Left kidney (tissue), 8 donors: ENCODE measurements at places on chromosomes 16 and 17. TPM values are rescaled to one million over a fixed set of nuclear protein-coding genes. Genes with fewer than 3 reads are reported as not detected.

The SUZ12 gene
- polyA plus RNA-seq: 55.7 TPM

GRCh38 chr17:15969463-15969862, 24.5 kb downstream of the ADORA2B start:
- no peak for DNase-seq

DNA sequence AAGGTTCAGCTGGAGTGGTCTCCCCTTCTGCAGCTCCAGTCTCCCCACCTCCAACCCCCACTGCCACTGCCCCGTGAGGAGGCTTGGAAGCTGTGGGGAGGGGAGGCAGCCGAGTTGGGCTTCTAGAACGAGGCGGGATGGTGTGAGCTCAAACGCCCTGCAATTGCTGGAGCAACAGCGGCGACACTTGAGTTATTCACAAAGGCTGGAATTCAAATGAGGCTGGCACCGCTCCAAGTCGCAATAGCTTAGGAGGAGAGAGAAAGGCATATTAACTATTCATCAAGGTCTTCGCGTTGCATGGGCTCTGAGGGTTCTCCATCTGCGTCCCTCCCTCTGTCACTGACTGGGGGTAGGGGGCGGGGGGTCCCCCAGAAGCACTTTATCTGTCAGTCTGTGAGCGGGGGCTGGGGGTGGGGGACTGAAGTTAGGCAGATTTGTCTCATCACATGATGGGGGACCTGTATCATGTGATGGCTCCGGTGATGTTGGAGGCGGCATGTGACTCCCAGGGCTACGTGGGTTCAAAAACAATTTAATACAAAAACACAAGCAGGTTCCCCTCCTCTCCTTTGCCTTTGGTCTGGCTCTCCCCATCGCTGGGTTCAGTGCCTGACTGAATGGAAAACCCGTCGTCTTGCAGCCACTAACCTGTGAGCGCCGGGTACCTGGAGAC, 70.5 kb downstream of the RBBP6 start:
- peak; percentile 84 for DNase-seq

- DNase-seq: no peak
Observed at GRCh38 chr17:57273490-57273889, 17.2 kb downstream of the MSI2 start.

DNA sequence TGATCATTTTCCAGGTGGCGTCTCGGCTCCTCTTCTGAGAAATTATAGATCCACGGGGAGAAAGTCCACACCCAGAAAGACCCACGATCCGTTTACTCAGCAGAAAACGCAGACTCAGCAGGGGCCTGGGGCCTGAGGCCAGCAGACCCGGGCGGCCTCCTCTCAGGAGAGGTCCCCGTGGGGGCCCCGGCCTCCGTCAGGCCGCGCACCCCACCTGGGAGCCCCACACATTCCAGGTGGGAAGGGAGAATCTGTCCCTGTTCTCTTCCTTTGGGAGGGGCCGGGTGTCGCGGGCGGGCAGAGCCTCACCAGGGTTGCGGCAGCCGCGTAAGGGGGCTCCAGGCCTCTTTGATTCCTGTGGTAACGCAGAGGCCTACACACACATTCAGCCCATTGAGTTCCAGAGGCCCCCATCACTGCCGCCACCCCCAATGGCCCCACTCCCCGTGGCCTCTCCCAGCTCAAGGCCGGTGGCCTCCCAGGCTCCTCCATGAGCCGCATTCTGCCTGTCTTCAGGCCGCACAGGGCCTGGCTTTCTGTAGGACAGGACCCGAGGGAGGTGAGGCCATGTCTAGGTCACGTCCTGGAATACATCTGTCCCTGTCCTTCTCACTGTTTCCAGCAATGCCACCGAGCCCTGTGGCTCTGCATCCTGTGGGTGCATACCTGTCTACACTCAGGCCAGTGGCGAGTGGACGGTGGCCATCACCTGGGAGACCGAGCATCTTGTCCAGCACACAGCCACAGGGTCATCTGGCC, 1.6 kb upstream of the IGFALS start:
- DNase-seq: no peak

The CLCN7 gene
- 48.5 TPM for polyA plus RNA-seq

The APOBR gene
- 0.50 TPM for polyA plus RNA-seq

The TLCD1 gene
- 13.6 TPM for polyA plus RNA-seq

DNA sequence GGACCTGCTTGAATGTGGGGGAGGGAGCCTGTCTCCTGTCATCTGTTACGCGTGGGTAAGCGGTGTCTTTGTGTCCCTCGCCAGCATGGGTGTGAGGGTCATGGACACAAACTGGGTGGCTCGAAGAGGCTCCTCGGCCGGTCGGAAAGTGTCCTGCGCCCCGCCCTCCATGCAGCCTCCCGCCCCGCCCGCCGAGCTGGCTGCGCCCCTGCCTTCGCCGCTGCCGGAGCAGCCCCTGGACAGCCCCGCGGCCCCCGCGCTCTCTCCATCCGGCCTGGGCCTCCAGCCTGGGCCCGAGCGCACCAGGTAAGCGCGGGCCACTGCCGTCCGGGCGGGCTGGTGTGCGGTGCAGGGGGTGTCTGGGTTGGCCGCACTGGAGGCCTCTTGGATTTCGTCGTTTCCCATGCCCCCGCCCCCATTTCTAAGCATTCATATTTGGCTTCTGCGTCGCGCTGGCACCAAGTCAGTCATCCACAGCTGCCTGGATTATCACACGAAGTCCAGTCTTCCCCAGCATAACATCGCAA, 43.8 kb downstream of the ELAC2 start:
- no peak for DNase-seq

The NXPH3 gene
- polyA plus RNA-seq: 0.76 TPM

DNA sequence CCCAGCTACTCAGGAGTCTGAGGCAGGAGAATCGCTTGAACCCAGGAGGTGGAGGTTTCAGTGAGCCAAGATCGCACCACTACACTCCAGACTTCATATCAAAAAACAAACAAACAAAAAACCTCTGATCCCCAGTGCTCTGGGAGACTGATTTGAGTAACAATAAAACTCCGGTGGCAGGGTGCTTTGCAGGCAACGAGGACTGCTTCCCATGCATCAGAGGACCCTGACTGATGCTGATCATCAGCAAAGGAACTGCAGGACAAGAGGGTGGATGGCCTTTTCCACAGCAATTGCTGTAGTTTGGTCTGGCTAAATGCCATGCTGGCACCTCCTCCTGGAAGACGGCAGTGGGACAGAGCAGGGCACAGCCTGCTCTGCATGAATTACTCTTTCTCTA, 6.4 kb upstream of the SLC39A11 start:
- DNase-seq: no peak

GRCh38 chr16:76882105-76882504, 308.9 kb upstream of the MON1B start:
- DNase-seq: no peak

- DNase-seq: no peak
Observed at GRCh38 chr17:50175035-50175807, 9.4 kb downstream of the SGCA start.

GRCh38 chr16:4936181-4936990, 562 bp downstream of the PPL start:
- DNase-seq: no peak

The RUNDC3A gene
- 1.8 TPM for polyA plus RNA-seq

The TVP23A gene
- polyA plus RNA-seq: 4.5 TPM

DNA sequence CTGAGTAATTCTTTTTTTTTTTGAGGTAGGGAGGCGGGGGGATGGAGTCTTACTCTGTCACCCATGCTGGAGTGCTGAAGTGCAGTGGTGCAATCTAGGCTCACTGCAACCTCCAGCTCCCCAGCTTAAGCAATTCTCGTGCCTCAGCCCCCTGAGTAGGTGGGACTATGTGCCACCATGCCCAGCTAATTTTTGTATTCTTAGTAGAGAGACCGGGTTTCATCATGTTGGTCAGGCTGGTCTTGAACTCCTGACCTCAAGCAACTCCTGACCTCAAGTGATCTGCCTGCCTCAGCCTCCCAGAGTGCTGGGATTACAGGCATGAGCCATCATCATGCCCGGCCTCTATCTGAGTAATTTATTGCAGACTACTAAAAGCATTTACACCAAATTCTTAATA, 19.4 kb downstream of the KPNB1 start:
- DNase-seq: no peak

The TEX19 gene
- not detected for polyA plus RNA-seq

The PRSS8 gene
- polyA plus RNA-seq: 54.4 TPM

The SULT1A2 gene
- 2.2 TPM for polyA plus RNA-seq

DNA sequence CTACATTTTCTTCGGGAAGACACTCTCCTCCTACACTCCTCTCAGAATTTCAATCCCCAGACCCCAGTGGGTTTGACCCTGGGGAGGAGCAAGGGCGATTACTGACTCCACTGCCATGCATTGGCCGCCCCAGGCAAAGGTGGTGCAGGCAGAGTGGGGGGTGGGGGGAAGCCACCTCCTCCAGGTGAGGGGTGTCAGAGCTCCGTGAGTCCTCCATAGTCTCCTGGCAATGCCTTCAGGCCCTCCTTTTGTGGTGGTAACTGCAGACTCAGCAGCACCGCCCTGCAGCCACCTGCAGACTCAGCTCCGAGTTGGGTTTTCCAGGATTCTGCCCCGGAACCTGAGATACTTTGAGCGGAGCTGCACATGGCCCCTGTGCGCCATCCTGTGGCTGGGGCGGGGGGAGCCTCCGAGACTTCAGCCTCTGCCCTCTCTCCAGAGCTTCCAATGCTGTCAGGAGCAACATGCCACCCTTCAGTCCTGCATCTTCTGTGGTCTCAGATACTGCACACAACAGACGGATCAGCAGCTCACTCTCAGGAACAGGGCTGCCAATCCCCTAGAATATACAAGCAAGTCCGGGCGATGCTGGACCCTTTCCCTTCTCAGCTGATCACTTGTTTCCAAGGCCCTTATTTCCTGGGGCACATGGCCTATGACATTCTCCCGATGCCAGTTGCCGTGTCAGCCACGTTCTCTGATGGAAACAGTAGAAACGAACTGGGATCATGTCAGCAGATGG, 2.4 kb upstream of the SLC47A2 start:
- no peak for DNase-seq

The HOXB6 gene
- polyA plus RNA-seq: 98.2 TPM

GRCh38 chr17:34420254-34420766, 57.3 kb upstream of the CCL1 start:
- DNase-seq: peak; percentile 50

DNA sequence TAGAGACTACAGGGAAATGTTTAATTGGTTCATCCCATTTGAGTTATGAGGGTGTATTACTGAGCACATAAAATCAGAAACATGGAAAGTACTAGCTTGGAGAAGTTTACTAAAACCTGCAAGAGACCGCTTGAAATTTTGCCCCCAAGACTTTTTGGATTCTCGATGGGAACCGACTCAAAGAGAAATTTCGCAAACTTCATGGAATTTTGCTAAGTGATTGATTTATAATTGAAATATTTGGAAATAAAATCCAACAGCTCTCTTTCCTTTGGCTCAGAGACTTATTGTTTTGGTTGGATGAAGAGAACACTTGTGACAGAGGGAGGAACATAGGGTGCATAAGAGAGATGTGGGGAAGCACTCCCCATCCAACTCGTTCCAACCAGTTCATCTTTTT, 574.4 kb downstream of the WWOX start:
- DNase-seq: no peak

The TMEM235 gene
- polyA plus RNA-seq: not detected

DNA sequence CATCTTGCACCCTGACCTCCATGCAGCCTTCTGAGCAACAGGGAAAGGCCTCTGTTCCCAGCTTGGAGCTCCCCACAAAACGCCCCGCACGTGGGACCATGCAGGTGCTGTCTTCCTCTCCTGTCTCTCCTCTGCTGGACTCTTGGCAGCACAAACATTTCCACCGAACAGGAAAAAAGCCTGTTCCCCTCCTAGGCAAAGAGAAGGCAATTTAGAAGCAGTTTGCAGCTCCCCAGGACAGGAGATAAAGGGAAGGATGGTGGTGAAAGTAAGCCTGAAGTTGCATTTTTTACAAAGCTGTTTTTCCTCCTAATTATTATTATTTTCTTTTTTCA, 7.7 kb upstream of the CIBAR2 start:
- no peak for DNase-seq

DNA sequence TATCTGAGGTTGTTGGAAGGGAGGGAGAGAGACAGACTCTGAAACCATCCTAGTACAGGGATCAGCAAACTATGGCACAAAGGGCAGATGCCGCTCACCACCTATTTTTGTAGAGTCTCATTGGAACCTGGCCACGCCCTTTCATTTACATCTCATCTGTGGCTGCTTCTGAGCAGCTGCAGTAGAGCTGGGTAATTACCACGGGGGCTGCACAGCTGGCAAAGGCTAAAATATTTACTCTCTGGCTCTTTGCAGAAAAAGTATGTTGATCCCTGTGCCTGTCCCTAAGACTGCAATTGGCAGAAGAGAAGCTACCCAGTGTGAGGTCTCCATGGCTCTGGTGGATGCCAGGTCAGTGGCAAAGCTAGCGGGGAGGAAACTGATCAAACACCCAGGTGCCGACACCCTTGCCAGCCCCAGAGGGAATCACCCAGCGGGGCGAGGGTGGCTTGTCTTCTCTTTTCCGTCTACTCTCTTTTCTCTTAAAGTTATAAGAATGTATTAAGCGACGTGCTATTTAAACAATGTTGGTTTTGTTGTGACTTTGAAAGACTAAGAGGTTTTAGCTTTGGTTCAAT, 14.0 kb downstream of the CEP295NL start:
- DNase-seq: no peak

DNA sequence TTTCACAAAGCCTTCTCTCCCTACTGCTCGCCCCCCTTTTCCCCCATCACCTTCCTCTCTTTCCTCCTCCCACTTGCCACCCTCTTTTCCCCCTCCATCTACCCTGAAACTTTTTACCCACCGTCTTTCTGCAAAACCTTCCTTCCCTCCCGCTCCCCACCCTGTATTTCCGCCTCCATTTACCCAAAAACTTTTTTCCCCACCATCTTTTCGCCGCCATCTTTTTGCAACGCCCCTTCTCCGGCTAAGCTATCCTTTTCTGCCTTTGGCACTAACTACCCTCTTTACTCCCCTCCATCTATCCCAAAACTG, 205.2 kb upstream of the WSB1 start:
- DNase-seq: no peak

GRCh38 chr17:10071141-10071540, 127.3 kb downstream of the GAS7 start:
- DNase-seq: no peak

GRCh38 chr16:11032922-11033291, 88.5 kb downstream of the CLEC16A start:
- no peak for DNase-seq

The TSPOAP1 gene
- polyA plus RNA-seq: 62.3 TPM

DNA sequence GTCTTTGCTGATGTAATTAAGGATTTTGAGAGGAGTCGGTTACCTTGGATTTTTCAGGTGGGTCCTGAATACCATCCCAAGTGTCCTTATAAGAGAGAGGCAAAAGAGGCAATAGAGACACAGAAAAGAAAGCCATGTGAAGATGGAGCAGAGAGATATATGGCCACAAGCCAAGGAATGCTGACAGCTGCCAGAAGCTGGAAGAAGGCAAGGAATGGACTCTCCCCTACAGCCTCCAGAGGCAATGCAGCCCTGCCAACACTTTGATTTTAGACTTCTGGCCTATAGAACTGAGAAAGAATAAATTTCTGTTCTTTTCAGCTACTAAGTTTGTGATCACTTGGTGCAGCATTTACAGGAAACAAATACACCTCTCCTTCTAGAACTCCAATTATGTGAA, 8.2 kb upstream of the RNFT1 start:
- no peak for DNase-seq

The IL4R gene
- polyA plus RNA-seq: 21.9 TPM
